ENCODE measurements at places on chromosomes 12 and 14.

DNA sequence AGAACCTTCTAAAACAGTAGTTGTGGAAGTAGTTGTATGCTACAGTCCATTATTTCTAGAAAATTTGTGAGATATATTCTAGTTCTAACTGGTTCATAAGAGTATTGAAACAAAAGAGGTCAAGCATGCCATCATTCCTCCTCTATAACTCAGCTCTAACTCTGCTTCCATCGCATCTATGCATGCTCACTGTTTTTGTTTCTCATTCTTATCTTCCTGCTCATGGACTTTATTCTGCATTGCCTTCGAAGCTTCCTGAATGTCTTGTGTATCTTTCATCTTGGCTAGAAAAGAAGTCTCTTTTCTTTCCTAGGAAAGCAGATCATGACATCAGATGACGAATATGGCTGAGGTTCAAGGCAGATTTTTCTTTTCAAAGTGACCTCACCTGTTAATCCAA is 402 bp downstream of the LMNTD1 start:
- DNase-seq = peak; percentile 53

GRCh38 chr12:98894412-98895085 is 249.5 kb downstream of the APAF1 start:
- DNase-seq = no peak

GRCh38 chr12:78191611-78192010 is 360.9 kb downstream of the NAV3 start:
- DNase-seq = peak; percentile 65

- peak; percentile 13 for DNase-seq
Measured at GRCh38 chr12:19410211-19410610, 29.1 kb upstream of the AEBP2 start.

DNA sequence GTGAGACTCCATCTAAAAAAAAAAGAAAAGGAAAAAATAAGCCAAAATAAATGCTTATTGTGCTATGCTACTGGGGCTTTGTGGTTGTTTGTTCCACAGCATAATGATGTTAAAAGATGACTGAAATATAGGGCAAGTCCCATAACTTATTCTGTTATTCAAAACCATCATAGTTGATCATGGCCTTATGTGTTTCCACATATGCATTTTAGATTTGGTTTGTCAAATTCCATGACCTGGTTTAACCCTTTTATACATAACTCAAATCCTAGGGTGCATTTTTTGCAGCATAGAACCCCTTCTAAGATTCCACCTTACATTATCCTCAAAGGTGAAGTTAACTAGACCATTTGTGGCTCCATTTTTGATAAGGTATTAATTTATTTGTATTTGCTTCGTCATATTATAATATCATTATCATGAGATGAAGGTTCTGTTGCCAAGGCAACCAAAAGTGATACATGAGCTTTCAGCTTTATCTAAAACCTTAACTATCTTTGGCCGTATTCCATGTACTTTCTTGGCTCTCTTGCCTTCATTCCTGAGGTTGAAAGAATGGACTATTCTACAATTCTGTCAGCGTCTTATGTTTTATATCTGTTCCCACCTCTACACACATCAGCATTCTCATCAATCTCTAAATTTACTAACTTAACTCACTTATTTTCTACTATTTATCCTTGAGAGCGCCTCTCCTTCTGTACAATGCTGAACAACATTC is 138.7 kb upstream of the DYRK2 start:
- DNase-seq = peak; percentile 78

DNA sequence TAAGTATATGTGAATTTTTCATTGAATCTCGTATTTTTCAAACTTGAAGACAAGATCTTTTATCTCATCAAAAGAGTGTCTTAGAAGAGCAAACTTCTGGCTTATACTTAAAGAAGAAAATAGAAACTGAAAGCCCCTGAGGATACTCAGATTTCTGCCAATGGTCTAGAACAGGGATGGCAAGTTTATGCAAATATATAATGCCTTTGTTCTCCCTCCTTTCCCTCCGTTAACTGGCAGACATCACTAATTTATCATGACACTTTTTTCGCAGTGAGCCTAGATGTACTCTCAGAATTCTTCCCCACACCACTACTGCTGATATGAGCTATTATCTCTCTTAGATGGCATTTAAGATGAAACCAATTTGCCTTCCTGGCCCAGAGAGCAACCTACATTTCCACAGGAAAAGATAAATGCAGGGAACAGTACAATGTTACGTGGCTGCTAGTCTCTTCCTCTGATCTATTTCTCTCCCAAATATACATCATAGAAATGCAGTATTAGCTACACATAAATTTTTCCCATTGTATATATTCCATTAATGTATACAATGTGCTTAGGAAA is 40.0 kb upstream of the DAAM1 start:
- no peak for DNase-seq

DNA sequence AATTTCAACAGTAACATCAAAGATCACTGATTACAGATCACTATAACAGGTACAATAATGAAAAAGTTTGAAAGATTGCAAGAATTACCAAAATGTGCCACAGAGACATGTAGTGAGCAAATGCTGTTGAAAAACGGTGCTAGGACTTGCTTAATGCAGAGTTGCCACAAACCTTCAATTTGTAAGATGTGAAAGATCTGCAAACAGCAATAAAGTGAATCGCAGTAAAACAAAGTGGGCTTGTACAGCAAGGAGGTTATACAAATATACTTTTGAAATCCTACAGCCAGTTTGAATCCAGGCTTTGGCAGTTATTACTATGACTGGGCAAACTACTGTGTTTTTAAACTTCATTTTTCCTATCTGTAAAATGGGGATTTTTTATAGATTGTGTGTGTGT is 1.0 kb upstream of the PLEKHA5 start:
- DNase-seq = no peak

DNA sequence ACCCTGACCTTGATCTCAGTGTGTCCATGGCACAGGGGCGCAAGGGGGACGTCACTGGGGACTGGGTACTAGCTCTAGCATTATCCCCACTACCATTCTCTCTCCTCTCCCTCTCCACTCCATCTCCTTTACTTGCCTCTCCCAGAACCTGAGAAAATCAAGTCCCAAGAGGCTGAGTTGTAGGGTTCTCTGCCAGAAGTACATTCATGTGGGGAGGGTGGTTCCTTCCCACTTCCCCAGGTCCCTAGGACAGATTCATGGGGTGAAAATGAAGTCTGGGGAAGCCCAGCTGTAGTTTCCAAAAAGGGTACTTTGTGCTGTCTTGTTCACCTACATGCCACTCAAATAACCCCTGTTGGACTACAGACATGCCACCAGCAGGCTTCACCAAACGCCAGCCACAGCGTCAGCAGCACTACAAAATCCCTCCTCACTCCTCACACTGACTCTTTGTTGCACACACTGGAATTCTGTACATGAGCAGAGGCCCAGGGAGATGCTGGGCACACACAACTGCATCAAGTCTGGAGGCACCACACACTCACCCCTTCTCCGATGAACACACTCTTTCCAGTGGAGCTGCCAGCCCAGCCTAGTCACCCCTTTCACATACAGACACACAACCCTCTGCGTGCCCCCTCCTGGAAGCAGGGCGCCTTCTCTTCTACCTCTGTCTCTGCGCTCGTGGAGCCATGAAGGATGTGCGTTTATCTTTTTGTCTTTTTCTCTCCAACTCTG is 6.9 kb downstream of the RARG start:
- no peak for DNase-seq

DNA sequence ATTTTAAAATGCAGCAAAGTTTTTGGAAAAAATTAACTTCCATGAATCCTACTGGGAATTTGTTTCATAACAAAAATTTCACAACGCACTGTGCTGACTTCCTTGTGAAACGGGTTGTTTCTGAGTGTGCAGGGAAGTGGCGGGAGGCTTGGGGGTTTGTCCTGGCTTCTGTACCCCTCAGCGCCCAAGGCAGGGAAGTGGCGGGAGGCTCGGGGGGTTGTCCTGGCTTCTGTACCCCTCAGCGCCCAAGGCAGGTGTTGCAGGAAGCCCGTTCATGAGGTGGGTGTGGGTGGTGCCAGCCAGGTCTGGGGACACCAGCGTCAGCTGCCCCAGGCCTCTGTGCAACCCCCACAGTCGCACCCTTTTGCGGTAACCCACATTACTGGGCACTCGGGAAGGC is 25.1 kb downstream of the ADGRD1 start:
- DNase-seq = no peak

GRCh38 chr12:78120866-78121560 is 290.3 kb downstream of the NAV3 start:
- DNase-seq = peak; percentile 86

DNA sequence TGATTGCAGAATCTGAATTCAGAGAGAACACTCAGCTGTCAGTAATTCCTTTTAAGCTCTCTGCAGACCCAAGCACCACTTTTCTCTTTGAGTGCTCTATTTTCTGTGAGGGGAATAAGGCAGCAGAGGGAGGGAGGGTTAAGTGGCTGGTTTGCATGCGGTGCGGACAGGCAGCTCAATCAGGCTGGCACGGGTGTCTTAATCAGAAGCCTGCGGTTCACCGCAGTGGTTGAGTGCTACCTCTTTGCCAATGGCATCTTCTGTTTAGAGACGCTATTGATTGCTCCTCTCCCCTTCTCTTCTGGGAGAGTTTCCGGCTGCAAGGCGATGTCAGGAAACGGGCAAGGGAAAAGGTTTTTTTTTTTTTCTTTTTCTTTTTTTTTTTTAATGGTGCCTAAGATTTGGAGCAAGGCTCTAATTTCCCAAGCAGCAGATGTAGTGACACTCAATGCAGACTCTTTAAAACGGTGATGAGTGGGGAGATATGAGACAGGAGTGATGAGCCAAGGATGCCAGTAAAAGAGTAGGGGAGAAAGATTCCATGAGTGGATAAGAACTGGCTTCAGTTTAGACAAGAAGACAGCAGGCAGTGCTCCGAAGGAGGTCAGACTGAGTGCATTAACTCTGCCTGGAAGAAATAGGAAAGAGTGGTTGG is 533.7 kb upstream of the SEL1L start:
- DNase-seq = no peak

GRCh38 chr12:62903151-62903550 is 31.8 kb downstream of the PPM1H start:
- peak; percentile 21 for DNase-seq

DNA sequence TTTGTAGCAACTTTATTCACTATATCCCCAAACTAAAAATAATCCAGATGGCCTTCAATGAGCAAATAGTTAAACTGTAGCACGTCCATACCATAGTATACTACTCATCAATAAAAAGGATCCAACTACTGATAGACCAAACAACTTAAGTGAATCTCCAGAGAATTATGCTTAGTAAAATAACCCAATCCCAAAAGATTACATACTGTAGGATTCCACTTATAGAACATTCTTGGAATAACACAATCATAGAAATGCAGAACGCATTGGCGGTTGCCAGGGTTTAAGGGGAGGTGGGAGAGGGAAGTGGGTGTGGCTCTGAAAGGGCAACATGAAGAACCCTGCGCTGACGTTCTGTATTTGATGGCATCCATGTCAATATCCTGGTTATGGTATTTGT is 28.6 kb downstream of the SNRPF start:
- no peak for DNase-seq

GRCh38 chr12:69966409-69966808 is 141.4 kb downstream of the MYRFL start:
- peak; percentile 20 for DNase-seq

DNA sequence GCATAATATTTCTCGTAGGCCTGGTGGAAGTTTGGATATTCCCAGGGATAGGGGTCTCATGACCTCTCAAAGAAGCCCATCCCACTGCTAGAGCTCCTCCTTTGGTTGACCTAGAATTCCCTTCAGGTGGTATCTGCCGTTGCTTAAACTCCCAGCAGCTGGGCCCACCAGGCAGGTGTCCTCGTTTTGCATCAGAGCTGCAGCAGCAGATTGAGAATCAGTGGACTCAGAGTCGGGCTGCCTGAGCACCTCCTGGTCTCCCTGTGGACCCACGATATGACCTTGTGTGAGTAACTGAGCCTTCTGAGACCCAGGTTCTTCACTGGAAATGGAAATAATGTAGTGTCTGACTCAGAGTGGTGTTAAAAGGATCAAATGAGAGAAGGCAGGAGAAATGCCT is 132.7 kb downstream of the PAPOLA start:
- no peak for DNase-seq

GRCh38 chr14:66944872-66945271 is 244.4 kb upstream of the GARIN2 start:
- peak; percentile 50 for DNase-seq

GRCh38 chr14:79466938-79467527 is 744.3 kb downstream of the DIO2 start:
- no peak for DNase-seq

GRCh38 chr12:131543040-131543439 is 167.8 kb upstream of the SFSWAP start:
- no peak for DNase-seq

DNA sequence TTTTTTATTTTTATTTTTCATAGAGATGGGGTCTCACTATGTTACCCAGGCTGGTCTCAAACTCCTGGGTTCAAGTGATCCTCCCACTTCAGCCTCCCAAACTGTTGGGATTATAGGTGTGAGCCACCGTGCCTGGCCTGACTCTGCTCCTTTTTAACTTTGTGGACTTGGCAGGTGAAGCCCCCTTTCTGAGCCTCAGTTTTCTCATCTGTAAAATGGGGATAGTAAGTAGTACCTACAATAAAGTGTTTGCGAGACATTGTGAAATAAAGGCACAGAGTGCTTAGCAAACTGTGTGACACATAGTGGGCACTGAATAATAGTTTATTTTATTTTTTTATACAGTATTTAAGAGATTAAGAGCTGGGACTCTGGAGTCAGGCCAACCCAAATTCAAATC is 21.1 kb upstream of the MED13L start:
- no peak for DNase-seq

GRCh38 chr12:112381883-112382796 is at the start of gene HECTD4:
TSS of gene HECTD4 (minus strand) at chr12:112382431. CDS start at chr12:112382128, 303 bp downstream.
- DNase-seq = peak; percentile 84

DNA sequence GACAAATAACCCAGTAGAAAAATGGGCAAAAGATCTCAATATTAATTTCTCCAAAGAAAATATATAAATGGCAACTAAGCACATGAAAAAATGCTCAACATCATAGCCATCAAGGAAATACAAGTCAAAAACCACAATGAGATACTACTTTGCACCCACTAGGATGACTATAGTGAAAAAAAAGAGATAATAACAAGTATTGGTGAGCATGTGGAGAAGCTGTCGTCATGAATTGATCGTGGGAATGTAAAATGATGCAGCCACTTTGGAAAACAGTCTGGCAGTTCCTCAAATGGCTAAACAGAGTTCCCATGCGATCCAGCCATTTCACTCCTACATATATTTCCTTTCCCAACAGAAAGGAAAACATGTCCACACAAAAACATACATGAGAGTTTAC is 18.1 kb downstream of the JDP2 start:
- no peak for DNase-seq

DNA sequence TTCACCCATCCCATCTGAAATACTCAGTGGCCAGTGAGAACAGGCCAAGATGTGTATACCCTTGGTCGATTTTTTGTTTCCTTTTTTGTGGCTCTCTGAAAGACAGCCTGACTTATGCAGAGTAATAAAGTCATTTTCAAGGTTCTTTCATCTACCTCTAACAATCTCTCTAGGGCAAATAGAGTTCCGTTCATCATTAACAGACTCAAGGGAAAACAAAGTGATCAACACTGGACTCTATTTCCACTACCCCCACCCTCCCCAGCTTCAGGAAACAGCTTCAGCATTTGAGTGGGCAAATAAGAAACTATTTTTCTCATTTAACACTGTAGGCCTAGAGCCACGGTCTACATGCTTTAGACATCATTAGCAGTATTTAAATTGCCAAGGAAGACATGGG is 15.9 kb downstream of the PRKAB1 start:
- no peak for DNase-seq

GRCh38 chr12:69509904-69510827 is 40.0 kb downstream of the FRS2 start:
- DNase-seq = no peak

All from choroid plexus epithelial cell (primary cell).